Activated T-cell treated with anti-CD3 and anti-CD28 coated beads, Interleukin-2, amount 50 U/mL, for 24 hours (primary cell): ENCODE measurements at places on chromosomes 3 and 15.
A peak's percentile ranks its signal among the peaks of the same experiment; 100 is the strongest.

DNA sequence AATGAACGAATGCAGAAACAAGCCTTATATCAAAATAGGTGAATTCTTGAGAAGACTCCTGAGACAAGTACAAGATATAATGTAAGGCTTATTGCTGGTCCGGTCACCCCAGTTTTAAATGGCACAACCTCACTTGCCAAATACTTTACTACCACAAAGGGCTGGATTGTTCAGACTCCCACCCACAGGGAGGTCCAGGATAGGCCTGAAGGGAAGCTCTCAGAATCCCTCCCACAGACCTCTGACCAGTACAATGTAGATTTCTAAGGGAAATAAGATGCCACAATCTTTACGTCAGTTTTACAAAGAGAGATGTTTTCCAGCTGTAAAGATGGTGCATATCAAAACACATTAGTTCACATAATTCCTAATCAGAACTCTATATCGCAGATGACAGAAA, 577.7 kb upstream of the ADAMTS9 start:
- no peaks in the 10 kb centered on the region for H3K4me1 ChIP-seq

- H3K27ac ChIP-seq: peak overlapping the region; percentile 82
- peaks cover 64% of the 10 kb centered on the region for H3K4me1 ChIP-seq
- no peaks in the 10 kb centered on the region for H3K27me3 ChIP-seq
- peak overlapping the region; percentile 2 for H3K4me3 ChIP-seq
- no peak for DNase-seq
- no peaks in the 10 kb centered on the region for H3K36me3 ChIP-seq
These were observed 9.0 kb upstream of the CD47 start for GRCh38 chr3:108099679-108100428.

- H3K27me3 ChIP-seq: no peaks in the 10 kb centered on the region
- no peak overlapping the region for H3K4me3 ChIP-seq
- H3K4me1 ChIP-seq: no peaks in the 10 kb centered on the region
- no peak for DNase-seq
These were observed 55.3 kb downstream of the ADAMTSL3 start for GRCh38 chr15:83709241-83709640.

DNA sequence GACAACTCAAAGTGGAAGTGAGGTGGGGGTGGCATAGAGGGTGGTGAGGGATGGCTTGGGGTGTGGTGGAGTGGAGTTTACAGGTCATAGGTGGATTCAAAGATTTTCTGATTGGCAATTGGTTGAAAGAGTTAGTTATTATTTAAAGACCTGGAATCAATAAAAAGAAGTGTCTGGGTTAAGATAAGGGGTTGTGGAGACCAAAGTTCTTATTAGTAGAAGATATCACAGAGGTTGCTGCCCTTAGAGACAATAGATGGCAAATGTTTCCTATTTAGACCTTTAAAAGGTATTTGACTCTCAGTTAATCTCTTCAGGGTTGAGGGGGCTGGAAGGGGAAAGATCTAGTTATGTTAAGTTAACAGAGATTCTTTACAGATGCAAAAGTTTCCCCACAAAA, 412.3 kb upstream of the TBL1XR1 start:
- peaks cover 3% of the 10 kb centered on the region for H3K36me3 ChIP-seq
- no peak overlapping the region for H3K4me3 ChIP-seq
- no peak overlapping the region for H3K27ac ChIP-seq
- DNase-seq: no peak

GRCh38 chr3:10173926-10174435, 9.3 kb downstream of the IRAK2 start:
- H3K4me1 ChIP-seq: peaks cover 19% of the 10 kb centered on the region
- DNase-seq: no peak
- H3K36me3 ChIP-seq: no peaks in the 10 kb centered on the region
- no peaks in the 10 kb centered on the region for H3K27me3 ChIP-seq

GRCh38 chr3:100140976-100141375, 26.7 kb upstream of the FILIP1L start:
- H3K36me3 ChIP-seq: peaks cover 62% of the 10 kb centered on the region
- no peak overlapping the region for H3K4me3 ChIP-seq
- H3K4me1 ChIP-seq: no peaks in the 10 kb centered on the region
- H3K27me3 ChIP-seq: no peaks in the 10 kb centered on the region
- DNase-seq: no peak
- no peak overlapping the region for H3K27ac ChIP-seq
